ENCODE measurements at places on chromosomes 2 and 18.

DNA sequence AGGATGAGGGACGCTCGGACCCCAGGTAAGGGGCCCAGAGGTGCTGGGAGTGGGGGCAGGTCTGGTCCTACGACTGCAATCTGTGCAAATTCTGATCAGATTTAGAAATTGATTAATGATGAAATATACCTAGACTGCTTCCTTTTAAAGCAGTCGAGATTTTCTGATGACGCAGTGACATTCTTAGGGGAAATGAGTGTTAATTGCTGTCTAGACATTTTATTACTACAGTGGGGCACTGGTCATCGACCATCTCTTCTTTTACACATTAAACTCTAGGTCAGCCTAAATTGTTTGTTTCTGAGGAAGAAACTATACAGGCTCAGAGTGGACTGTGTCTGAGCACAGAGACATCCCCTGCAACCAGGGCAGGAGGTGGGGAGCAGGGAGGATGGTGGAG, 154.4 kb upstream of the SALL3 start:
- no peak for DNase-seq

DNA sequence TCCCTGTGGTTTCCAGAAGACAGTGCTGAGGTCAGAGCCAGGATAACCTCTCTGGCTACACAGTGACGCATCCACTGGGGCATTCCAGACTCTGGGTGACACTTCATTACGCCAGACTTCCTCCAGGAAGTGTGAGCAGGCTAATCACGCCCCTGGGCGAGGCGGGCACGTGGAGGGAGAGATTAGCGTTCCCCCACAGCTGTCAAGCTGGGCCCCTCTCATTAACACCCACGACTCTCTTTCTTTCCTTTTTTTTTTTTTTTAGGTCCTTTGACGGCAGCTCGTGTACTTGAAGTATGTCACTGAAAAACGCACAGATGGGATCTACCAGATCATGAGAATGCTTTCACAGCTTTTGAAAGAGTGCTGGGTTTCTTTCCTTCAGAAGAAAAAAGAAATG, 274.6 kb downstream of the AFF3 start:
- peak; percentile 8 for DNase-seq

- peak; percentile 65 for DNase-seq
These were observed 52.8 kb downstream of the GALNT1 start for GRCh38 chr18:35634323-35634722.

DNA sequence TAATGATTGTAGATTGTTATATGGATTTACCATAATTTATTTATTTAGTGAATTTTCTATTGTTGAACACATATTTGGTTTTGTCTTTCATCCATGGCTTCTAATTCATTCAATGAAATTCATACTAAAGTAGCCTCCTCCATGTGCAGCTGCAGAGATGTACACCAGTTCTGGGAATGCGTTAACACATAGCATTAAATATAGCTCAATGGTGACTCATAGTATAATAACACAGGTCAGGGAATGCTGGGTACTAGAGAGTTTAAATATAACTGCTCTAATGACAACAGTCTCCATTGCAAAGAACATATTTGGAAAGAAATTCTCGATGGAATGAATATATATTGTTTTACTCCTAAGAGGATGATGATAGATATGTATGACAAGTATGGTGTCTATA, 1190.2 kb upstream of the NRXN1 start:
- peak; percentile 43 for DNase-seq

- DNase-seq = no peak
These were observed 3.3 kb upstream of the RAB12 start for GRCh38 chr18:8605974-8606373.

GRCh38 chr18:50719471-50720324, 100.1 kb downstream of the MRO start:
- DNase-seq = no peak

- no peak for DNase-seq
These were observed 734.8 kb upstream of the SALL3 start for GRCh38 chr18:78244779-78245178.

- DNase-seq = no peak
These were observed 84.5 kb downstream of the INHBB start for GRCh38 chr2:120430501-120430830.

- DNase-seq = no peak
These were observed 43.7 kb upstream of the FOSL2 start for GRCh38 chr2:28348921-28349320.

- DNase-seq = no peak
These were observed 716.1 kb downstream of the DCC start for GRCh38 chr18:53056064-53056463.

DNA sequence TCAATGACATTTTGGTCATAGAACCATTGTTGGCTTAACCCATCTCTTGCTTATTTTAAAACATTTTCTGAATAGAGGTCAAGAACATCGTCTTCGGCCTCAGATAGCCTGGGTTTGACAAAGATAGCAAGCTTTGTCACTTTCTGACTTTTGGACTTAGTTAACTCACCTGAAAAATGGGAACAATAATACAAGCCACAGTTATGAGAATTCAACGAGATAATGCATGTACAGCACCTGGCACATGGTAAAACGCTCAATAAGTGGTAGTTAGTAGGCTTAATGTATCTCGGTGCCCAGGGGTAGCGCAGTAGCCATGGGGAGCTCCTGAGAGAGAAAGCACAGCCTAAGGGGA, 446 bp upstream of the COPS7B start:
- DNase-seq = no peak

DNA sequence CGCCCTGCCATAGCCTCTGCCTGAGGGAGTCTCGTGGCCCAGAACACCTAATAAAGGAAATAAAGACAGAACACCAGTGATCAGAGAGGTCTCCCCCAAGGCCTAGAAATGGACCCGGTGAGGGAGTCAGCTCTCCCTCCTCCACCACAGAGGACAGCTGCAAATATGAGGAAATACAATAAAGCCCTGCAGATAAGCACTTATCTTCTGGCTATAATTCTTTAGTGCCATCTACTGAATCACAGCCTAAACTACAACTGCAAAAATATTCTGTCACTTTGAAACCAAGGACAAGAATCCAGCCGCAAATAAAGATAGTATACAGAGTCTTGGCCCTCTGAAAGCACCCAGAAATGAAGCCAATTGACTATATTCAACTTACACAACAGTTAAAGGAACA, 42.4 kb upstream of the TACR1 start:
- peak; percentile 55 for DNase-seq

GRCh38 chr2:232418466-232419244, 12.0 kb downstream of the ALPG start:
- DNase-seq = no peak

GRCh38 chr18:6478121-6478520, 63.4 kb upstream of the L3MBTL4 start:
- no peak for DNase-seq

GRCh38 chr2:238822955-238823354, 24.9 kb upstream of the TWIST2 start:
- DNase-seq = no peak
